SK-MEL-5 (cell line): ENCODE measurements at places on chromosomes 1 and 21. TPM values are rescaled to one million over a fixed set of nuclear protein-coding genes. Genes with fewer than 3 reads are reported as not detected.

The EPHB2 gene
- 0.67 and 1.3 TPM in 2 replicates for total RNA-seq

The ACKR1 gene
- not detected in 2 replicates for total RNA-seq

The BRDT gene
- not detected in 2 replicates for total RNA-seq

The ESRRG gene
- total RNA-seq = 0.90 and 1.0 TPM in 2 replicates

The CCSAP gene
- total RNA-seq = 26.2 and 26.6 TPM in 2 replicates

The SVBP gene
- total RNA-seq = 10.1 and 11.5 TPM in 2 replicates

The HENMT1 gene
- total RNA-seq = not detected in 2 replicates

The G0S2 gene
- 0.18 TPM in 1 of 2 replicates, not detected in the other for total RNA-seq

The ECM1 gene
- 192 TPM in 2 replicates for total RNA-seq

The MFSD2A gene
- total RNA-seq = 3.1 and 3.9 TPM in 2 replicates

The NR5A2 gene
- 2.2 and 2.7 TPM in 2 replicates for total RNA-seq

The CD1E gene
- not detected in 2 replicates for total RNA-seq

The CYYR1 gene
- 0.05 TPM in 1 of 2 replicates, not detected in the other for total RNA-seq

The TMEM53 gene
- 18.0 and 20.0 TPM in 2 replicates for total RNA-seq

The CLDN19 gene
- not detected in 2 replicates for total RNA-seq

The ARF1 gene
- total RNA-seq = 101 and 106 TPM in 2 replicates

The LMOD1 gene
- total RNA-seq = not detected in 2 replicates

The CLDN17 gene
- not detected in 2 replicates for total RNA-seq

The SLAMF9 gene
- 13.6 and 17.9 TPM in 2 replicates for total RNA-seq

The S100B gene
- 359 and 374 TPM in 2 replicates for total RNA-seq

The CDK18 gene
- total RNA-seq = 2.4 and 2.7 TPM in 2 replicates

The TTLL10 gene
- not detected in 2 replicates for total RNA-seq

The FAM177B gene
- not detected in 2 replicates for total RNA-seq

The AMY2B gene
- total RNA-seq = 0.24 and 0.80 TPM in 2 replicates

The HS2ST1 gene
- 18.5 and 19.0 TPM in 2 replicates for total RNA-seq

The OPTC gene
- not detected in 2 replicates for total RNA-seq

The MCOLN3 gene
- 1.9 and 2.0 TPM in 2 replicates for total RNA-seq

The INAVA gene
- not detected in 2 replicates for total RNA-seq

The SLC44A3 gene
- 15.0 and 17.7 TPM in 2 replicates for total RNA-seq

The TDRD10 gene
- total RNA-seq = not detected in 2 replicates

The KCNJ6 gene
- total RNA-seq = not detected in 2 replicates

The YY1AP1 gene
- 24.9 and 26.2 TPM in 2 replicates for total RNA-seq

The MYOM3 gene
- not detected in 2 replicates for total RNA-seq

The SPRR1B gene
- total RNA-seq = not detected in 2 replicates

The AJAP1 gene
- not detected in 2 replicates for total RNA-seq

The UBE2U gene
- not detected in 2 replicates for total RNA-seq

The IGSF21 gene
- total RNA-seq = not detected in 2 replicates

The ALG14 gene
- 4.7 and 7.1 TPM in 2 replicates for total RNA-seq

The LMX1A gene
- total RNA-seq = not detected in 2 replicates

The PIGV gene
- total RNA-seq = 18.8 and 19.0 TPM in 2 replicates

The LRRIQ3 gene
- 0.55 and 0.59 TPM in 2 replicates for total RNA-seq

The KLHDC8A gene
- total RNA-seq = 0.37 and 0.85 TPM in 2 replicates

The RYR2 gene
- 0.16 and 0.29 TPM in 2 replicates for total RNA-seq

The CELA2B gene
- total RNA-seq = not detected in 2 replicates

The CPTP gene
- 19.6 and 22.2 TPM in 2 replicates for total RNA-seq

The FGGY gene
- total RNA-seq = 11.3 and 12.0 TPM in 2 replicates

The GJA9 gene
- total RNA-seq = not detected in 2 replicates

The RHOU gene
- total RNA-seq = 0.79 and 0.80 TPM in 2 replicates

The MARK1 gene
- total RNA-seq = 1.9 and 2.6 TPM in 2 replicates

The CLCA1 gene
- not detected in 2 replicates for total RNA-seq

The CCDC185 gene
- not detected in 2 replicates for total RNA-seq

The NTMT2 gene
- not detected in 2 replicates for total RNA-seq

The KIF17 gene
- total RNA-seq = 0.16 TPM in 1 of 2 replicates, not detected in the other

The MCOLN2 gene
- 18.1 and 19.3 TPM in 2 replicates for total RNA-seq

The VAV3 gene
- total RNA-seq = 2.2 and 2.7 TPM in 2 replicates
